NCI-H1105 (cell line): ENCODE measurements at places on chromosomes 16 and 17.

DNA sequence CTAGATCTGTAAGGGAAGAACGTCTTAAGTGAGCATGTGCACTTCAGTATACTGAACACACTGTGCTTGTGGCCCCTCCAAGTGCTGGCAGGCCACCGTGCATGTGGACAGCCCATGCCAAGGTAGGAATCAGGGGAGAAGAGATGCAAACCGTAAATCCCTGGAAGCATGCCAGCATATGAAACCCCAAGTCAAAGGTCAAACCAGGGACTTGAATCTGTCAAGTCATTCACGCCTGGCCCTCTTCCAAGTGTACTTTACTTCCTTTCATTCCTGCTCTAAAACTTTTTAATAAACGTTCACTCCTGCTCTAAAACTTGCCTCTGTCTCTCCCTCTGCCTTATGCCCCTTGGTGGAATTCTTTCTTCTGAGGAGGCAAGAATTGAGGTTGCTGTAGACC is 2.8 kb upstream of the ATXN2L start:
- no peak for DNase-seq

DNA sequence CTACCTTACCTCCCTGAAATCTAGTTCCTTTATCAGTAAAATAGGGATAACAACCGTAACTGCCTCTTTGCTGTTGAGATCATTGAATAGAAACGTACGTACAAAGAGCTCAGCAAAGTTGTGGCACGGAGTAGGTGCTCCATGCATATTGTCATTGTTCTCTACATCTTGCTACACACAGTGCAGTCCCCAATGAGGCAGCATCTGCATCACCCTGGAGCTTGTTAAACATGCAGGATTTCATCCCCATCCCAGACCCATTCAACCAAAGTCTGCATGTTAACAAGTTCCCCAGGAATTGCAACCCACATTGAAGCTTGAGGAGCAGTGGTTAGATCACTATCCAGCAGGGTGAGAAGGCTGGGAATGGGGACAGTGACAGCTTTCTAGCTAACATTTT is 33.7 kb upstream of the CCL2 start:
- DNase-seq, result no peak

DNA sequence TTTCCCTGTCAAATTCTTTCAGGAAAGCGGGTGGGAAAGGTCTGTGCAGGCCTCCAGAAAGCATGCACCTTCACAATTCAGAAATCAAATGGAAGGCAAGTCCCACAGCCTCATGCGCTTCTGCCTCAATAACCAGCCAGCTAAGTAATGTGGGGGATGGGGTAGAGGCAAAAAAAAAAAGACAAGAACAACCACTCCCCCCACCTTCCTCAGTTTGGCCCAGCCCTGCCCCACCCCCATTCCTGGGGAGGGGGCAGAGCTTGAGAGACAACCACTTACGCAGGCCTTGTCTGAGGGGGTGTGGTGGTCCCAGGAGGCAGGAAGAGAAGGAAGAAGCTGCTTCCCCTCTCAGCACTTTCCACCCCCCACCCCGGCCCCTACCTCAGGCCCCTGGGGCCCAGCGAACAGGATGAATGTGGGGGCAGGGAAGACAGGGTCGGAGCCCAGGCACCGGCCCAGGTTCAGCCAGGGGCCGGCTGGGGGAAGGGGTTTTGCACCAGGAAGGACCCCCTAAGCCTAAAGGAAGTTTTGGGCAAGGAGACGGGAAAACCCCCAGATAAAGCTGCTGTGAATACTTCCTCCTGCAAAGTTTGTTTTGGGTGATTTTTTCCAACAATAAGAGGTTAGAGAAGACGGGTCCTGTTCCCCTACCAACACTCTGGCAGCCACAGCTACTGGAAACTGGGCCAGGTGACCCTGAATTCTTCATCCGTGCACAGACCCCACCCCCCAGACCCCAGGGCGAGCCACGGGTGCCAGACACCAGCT is 1.2 kb downstream of the JUP start:
- DNase-seq, result no peak

- no peak for DNase-seq
These were observed 3.6 kb upstream of the FAM222B start for GRCh38 chr17:28846231-28846630.

DNA sequence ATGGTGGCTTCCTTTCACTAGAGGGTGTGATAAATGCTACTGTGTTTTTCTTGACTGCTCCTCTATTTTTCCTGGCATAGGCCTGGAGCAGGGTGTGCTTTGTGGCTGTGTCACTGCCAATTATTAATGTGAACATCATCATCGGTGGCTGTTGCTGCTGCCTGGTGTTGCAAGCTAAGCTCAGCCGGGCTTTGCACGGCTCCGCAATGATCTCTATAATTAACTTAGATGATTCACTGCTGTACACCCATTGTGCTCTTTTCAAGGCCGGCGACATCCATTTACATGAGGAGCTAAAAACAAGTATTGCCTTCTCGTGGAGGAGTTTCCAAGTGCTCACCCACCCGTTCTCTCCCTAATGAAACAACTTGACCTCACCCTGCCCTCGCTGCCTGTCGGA is 160.1 kb upstream of the IRX3 start:
- no peak for DNase-seq

GRCh38 chr17:70215656-70216055 is 46.3 kb downstream of the KCNJ2 start:
- no peak for DNase-seq

DNA sequence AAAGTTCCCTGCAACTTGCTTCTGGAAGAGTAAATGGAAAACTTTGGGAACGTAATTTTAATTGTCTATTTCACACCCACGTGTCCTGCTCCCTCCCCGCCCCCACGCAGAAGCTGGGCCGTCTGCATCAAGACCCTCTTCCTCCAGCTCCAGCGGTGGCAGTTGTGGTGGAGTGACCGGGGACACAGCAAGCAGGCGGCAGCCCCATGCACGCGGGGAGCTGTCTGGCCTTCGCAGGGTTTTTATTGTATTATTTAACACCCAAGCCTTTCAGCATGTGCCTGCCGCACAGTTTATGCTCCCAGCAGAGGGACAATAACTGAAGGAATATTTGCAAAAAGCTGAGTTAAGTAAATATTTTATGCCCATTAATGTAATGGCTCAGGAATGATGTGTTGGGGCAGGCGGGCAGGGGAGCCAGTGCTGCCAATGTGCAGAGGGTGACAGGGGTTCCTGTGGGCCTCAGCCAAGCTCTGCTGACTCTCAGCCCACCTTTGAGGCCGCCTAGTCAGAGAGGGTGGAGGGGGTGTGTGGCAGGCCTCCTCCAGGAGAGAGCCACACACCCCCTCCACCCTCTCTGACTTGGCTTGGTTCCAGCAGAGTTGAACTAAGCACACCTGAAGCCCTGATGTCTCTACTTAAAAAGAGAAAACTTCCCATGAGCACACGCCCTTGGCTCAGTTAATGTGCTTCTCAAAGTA is 32.4 kb upstream of the ENPP7 start:
- DNase-seq, result no peak

DNA sequence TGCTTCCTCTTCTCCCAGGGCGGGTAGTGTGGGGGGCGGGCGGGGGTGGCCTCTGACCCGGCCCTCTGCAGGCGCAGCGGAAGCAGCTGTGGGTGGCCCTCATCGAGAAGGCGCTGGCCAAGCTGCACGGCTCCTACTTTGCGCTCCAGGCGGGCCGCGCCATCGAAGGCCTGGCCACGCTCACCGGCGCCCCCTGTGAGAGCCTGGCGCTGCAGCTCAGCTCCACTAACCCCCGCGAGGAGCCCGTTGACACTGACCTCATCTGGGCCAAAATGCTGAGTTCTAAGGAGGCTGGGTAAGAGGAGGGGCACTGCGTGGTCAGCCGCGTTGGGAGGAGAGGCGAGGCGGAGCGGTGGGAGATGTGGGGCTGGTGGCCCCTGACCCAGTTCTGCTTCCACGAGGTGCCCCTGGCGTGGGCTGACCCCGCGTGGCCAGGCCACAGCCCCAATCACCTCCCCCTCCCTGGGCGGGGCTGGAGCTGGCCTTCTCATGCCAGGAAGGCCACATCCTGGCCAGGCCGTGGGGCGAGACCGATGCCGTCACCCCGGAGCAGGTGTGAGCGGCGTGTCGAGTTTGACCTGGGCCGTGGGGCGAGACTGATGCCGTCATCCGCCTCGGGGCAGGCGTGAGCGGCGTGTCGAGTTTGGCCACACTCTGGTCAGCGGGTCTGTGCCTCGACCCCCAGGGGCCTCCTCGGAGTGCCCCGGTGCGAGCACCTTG is 10.5 kb upstream of the PRR35 start:
- DNase-seq, result no peak

DNA sequence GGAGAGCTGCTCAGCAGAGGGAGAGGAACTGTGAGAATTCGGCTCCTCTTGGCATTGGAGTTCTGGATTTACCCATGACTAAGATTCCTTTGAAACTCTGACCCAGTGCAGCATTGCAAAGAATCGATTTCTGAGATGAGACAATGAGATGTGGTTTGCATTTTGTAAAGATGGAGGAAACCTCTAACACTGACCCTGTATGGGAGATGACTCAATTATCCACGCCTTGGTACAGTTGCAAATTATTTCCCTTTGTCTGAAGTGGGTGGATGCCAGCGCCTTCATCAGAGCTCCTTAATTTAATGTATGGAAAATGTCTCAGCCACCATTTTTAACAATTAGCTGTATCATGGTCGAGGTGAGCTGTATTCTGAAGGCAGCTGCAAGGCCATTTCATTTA is 53.4 kb downstream of the NUP93 start:
- no peak for DNase-seq

DNA sequence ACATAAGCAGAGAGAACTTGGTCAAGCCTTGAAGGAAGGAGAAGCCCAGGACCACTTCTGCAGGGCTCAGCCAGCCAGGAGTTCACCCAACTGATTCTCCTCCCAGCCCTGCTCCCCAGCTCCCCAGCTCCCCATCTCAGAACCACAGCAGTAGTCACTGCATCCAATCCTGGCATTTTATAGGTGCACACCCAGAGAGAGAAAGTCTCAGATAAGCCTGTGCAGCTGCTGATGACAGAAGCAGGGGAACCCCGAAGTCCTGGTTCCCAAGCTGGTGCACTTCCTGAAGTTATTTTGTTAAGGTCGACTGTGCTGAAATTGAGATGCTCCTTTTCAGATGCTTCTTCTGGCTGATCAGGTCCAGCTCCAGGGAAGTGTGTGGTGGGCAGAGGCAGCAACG is 6.6 kb downstream of the RNF112 start:
- DNase-seq, result no peak

- DNase-seq, result no peak
These were observed 9.1 kb downstream of the SLC38A8 start for GRCh38 chr16:84033251-84034195.
